ENCODE measurements at places on chromosomes 12 and 14.

DNA sequence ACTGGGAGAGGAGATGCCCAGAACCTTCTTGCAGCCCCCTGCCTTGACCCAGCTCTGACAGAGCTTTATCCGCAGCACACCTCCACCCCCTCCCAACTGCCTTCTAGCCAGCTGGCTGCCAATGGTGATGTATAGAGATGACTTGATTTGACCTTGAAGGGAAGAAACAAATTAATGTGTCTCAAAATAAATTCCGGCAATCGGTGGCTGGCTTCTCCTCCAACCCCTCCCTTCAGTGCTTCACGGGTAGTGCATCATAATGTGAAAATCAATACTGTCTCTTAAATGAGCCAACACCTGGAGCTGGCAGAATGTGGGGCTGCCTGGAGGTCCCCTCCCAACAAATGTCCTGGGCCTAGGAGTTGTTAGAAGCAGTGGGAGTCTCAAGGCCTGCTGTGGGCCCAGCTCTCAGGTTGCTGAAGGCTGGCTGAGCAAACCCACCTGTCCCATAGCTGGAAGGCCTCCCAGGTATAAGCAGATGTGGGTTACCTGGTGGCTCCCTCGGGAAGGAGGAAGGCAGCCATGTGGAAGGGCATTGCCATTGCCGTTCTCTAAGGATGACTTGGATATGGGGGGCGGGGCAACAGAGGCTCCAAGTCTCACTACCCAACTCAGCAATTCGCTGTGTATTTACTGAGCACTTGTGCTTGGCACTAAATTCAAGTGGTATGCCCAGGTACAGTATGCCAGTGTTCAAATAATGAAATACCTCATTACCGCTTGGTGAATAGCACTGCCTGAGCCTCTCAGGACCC lies 23.2 kb downstream of the HSPB8 start:
- DNase-seq, result no peak

DNA sequence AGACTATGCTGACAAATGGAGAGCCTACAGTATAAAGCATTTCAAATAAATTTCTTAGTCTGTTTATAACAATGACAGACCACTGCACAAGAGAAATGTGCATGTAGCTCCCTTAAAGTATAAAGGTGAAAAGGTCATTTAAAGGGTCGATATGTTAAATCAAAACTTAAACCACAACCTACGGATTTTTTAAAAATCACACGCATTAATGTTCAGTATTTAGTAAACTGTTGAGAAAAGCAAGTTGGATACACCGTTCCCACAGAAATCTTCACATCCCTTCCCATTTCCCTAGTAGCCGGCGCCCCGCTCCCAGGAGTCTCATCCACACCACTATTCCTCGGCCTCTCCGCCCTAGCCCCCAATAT lies 614 bp downstream of the FKBP3 start:
- no peak for DNase-seq

DNA sequence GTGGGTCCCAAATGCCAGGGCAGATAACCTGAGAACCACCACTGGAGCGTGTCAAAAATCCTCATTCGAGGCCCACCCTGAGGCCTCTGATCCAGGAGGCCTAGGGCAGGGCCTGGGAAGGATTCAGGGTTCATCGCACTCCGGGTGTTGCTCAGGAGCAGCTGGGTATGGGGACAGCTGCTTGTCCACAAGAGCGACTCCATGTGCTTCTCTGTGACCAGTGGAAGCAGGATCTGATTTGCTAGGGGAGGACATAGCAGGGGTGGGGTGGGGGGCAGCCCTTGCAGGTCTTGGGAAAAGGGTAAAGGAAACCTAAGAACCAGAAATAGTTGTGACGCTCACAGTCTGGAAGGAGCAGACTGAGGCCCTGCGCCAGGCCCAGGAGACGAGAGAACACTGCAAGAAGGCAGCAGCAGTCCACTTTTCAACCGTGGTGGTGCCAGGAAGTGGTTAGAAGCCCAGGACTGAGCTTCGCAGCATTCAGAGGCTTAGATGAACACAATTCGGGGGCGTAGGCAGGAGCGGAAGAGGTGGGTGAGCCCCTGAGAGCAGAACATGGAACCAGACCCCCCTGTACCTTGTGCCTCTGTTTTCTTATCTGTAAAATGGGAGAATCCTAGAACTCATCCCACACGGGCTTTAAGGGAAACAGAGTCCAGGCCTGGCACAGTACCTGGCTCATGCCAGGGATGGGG lies 33.7 kb downstream of the ITPK1 start:
- peak; percentile 83 for DNase-seq

- DNase-seq, result no peak
These were observed 15.4 kb upstream of the OAS1 start for GRCh38 chr12:112891093-112892024.

DNA sequence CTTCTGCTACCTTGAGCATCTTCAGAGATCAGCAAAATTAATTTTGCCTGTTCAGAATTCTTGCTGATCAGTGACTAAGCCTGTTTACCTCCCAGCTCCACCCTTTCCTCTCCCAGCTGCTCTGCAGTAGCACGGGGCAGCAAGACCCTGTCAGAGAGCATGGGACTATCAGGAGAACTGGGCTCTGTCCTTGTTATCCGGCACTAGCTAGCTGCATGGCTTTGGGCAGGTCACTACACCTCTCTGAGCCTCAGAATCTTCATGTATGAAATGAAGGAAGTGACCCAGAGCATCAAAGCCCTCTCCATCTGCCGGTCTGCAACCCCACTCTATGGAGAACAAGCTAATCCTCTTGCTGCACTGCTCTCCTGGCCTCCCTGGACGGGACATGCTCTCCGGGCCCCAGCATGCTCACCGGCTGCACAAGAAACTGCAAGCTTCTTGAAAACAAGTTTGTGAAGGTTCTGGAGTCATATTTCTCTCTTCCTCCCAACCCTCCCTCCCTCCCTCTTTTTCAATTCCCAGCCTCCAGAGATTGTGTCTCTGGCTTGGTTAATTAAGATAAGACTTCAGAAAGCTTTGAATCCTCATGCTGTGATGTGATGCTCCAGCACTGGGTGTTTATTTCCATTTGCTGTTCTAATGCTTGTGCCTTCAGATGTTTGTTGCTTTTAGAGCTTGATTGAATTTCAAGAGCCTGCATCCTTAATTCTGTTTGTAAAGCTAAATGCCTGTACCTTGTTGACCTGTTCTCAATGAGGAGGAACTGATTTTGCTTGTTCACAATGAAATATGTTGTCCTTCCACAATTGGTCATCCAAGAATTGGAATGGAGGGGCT lies 101.1 kb downstream of the CRACR2A start:
- no peak for DNase-seq
